ENCODE measurements at places on chromosomes 1 and 21. TPM values are rescaled to one million over a fixed set of nuclear protein-coding genes. Genes with fewer than 3 reads are reported as not detected.

KIF21B gene
- total RNA-seq, result 4.4 TPM

SLC35F3 gene
- total RNA-seq, result 1.6 TPM

CELA3B gene
- not detected for total RNA-seq

C8B gene
- total RNA-seq, result not detected

REG4 gene
- total RNA-seq, result not detected

FCRL5 gene
- total RNA-seq, result not detected

CPT2 gene
- total RNA-seq, result 10.3 TPM

KLHDC7A gene
- not detected for total RNA-seq

NUF2 gene
- total RNA-seq, result 0.68 TPM

EFNA4 gene
- total RNA-seq, result 8.8 TPM

FPGT gene
- 12.6 TPM for total RNA-seq

FNBP1L gene
- 58.1 TPM for total RNA-seq

LCE2A gene
- not detected for total RNA-seq

KIFAP3 gene
- 23.1 TPM for total RNA-seq

ANKRD34A gene
- total RNA-seq, result under 0.01 TPM

SMCP gene
- not detected for total RNA-seq

HSF2BP gene
- total RNA-seq, result 8.5 TPM

NTMT2 gene
- not detected for total RNA-seq

METTL18 gene
- total RNA-seq, result 5.8 TPM

NPR1 gene
- not detected for total RNA-seq

SPRR2E gene
- 21.5 TPM for total RNA-seq

PDPN gene
- total RNA-seq, result 3.1 TPM

KCNJ9 gene
- total RNA-seq, result under 0.01 TPM

OVAAL gene
- not detected for total RNA-seq

S100A9 gene
- 1,477 TPM for total RNA-seq

SYPL2 gene
- not detected for total RNA-seq

DNM3 gene
- total RNA-seq, result 2.1 TPM

ERICH3 gene
- not detected for total RNA-seq

IBA57 gene
- total RNA-seq, result 2.7 TPM

AIRE gene
- total RNA-seq, result not detected

SUSD4 gene
- 1.1 TPM for total RNA-seq

PGBD5 gene
- 0.68 TPM for total RNA-seq

SNX7 gene
- 18.1 TPM for total RNA-seq

PKLR gene
- total RNA-seq, result not detected

S100A11 gene
- 269 TPM for total RNA-seq

EDARADD gene
- total RNA-seq, result 10.0 TPM
